ENCODE measurements at places on chromosomes 16 and 17. TPM values are rescaled to one million over a fixed set of nuclear protein-coding genes. Genes with fewer than 3 reads are reported as not detected.

The TPPP3 gene
- total RNA-seq, result 70.9 TPM

The TMIGD1 gene
- not detected for total RNA-seq

The PYDC1 gene
- total RNA-seq, result not detected

The CALB2 gene
- total RNA-seq, result 68.8 TPM

The SOX15 gene
- total RNA-seq, result 0.70 TPM

The KRTAP9-4 gene
- total RNA-seq, result not detected

Measured in HT-29 (cell line).